ENCODE measurements at places on chromosomes 12 and 14.

GRCh38 chr12:32755051-32755653 is 545 bp downstream of the YARS2 start:
- peak; percentile 27 for DNase-seq

DNA sequence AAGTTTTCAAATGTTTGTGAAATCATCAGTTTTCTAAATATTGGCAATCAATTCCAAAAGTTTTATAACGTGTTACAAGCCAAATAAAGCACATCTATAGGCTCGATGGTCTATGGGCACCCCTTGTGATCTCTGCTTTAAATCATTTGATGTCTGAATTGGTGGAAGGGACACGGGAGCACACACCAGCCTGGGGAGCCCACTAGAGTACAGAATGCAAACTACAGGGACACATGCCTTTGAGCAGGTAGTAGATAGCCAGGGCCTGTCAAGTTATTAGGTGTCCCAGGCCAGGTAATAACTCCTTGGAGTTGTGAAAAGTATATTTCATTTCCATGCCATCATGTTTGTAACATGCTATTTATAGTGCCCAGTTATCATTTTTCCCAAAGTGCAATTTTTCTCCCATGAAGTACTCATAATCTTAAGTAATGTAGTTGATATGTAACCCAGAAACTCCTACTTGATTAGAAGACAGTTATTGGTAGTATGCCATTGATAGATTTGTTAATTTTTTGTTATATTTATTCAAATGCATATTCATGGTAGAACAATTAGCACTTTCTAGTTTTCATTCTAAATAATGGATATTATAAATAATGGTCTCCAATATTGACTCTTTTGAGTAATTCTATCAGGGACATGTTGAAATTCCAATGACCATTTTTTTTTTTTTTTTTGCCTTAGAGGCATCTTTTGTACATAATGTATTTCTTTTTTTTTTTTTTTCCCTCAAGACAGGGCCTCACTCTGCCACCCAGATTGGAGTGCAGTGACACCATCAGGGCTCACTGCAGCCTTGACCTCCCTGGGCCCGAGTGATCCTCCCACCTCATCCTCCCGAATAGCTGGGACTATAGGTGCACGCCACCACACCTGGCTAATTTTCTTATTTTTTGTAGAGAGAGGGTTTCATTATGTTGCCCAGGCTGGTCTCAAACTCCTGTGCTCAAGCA is 96.9 kb upstream of the FGD4 start:
- no peak for DNase-seq

DNA sequence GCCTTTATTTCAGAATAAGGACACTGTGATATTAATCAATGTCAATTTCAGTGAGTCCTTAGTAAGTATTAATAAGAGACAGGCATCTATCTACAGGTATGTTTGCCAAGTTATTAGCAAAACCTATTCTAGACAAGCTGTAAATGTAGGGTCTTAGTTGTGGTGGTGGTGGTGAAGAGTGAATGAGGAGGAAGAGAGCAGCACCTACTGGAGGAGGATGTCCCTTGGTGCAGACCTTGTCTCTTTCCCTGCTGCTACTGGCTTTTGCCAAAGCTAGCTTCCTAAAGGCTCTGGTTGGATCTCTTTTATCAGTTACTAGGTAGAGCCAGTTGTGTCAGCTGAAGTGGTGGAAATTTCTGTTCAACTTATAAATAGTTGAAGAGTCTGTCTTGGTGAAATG is 304.8 kb upstream of the ATP2B1 start:
- DNase-seq, result no peak

DNA sequence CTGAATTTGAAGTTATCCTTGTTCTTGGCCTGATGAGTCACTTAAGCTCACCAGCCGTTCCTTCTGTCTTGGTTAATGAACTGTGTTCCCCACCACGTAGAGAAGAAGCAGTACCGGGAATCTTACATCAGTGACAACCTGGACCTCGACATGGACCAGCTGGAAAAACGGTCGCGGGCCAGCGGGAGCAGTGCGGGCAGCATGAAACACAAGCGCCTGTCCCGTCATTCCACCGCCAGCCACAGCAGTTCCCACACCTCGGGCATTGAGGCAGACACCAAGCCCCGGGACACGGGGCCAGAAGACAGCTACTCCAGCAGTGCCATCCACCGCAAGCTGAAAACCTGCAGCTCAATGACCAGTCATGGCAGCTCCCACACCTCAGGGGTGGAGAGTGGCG is 68.2 kb downstream of the FRMD6 start:
- DNase-seq, result no peak

DNA sequence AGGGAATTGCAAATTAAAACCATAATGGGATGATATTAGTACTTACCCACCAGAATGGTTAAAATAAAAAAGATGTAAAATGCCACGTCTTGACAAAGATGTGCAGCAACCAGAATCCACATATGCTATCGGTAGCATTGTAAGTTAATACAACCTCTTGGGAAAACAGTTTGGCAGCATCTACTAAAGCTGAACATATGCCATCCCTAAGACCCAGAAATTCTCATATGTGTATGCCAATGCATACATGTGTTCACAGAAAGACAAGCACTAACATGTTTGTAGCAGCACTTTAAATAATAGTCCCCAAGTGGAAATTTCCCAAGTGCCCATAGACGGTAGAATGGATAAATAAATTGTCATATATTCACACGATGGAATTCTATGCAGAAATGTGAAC is 28.3 kb upstream of the SLC5A8 start:
- no peak for DNase-seq

DNA sequence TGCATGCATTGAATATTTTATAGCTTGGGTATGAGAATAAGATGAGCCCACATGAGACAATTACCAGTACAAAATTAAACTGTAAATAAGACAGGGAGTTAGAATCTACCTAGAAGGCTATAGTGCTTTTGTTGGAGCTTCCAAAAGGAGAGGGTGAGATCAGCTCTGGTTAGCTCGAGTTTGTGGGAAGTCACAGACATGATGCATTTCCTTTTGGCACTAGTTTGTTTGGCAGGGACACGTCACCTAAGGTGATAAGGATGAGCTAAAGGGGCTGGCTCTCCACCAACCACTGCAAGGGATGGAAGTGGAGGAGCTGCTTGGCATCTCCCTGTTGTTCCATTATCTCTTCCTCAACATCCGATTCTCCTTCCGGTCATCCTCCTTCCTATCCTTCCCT is 48.5 kb upstream of the CPM start:
- DNase-seq, result no peak

DNA sequence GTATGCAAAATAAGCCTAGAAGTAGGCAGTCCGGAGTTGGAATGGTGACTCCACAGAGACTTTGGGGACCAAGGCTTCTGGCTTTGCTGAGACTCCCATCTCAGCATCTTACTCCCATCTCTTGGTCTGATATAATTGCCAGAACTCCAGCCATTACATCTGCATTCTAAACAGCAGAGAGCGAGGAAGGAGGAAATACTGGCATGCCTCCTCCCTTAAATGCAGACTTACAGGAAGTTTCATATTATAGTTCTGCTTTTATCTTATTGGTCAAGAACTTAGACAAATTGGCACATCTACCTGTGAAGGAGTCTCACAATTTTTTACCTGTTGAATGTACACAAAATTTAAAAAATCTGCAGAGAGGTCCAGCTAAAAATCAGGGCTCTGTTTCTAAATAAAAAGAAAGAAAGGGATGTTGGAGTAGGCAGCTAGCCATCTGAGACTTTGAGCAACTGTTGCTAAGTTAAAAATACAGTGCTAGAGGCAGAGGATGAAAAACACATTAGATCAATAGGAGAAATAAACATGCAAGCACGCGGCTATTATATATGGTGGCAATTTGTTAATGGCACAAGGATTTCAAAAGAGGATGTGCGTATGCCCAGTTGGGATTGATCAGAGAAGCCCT is 209.9 kb upstream of the HMGA2 start:
- DNase-seq, result no peak

DNA sequence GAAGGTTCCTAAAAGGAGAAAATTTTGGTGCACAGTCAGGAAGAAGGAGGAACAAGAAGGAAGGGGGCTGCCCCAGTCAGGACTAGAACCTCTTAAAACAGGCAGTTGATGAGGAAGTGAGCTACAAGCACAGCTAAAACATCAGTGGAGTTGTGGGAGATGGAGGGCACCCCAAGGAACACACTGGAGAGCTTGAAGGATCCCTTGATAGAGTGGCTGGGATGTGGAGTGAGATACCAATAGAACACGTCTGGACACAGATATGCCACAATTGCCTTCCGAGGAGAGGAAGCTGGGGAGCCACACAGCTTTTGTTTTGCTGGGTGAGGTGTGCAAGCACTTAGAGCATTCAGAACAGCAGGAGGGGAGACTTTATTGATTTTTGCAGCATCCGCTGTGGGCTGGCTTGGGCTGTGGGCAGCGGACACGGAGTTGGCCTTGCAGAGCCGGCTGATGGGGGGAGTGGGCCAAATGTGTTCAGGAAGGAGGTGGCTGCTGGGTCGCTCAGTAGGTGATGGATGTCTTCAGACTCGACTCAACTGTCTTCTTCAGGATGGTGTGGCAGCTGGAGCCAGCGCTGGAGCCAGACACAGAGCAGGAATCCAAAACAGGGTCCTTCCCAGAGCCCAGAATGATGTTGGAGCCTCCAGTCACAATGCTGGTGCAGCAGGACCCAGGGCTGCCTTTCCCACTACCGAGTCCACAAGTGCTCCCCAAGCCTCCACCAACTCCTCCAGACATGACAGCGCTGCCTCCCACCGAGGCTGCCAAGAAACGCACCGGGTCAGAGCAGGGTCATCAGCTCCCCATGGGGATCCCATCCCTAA is 4.7 kb upstream of the KRT79 start:
- DNase-seq, result no peak

GRCh38 chr14:81326451-81326850 is 73.7 kb downstream of the STON2 start:
- no peak for DNase-seq

GRCh38 chr12:23504043-23504442 is 445.4 kb downstream of the SOX5 start:
- DNase-seq, result no peak

- no peak for DNase-seq
Measured at GRCh38 chr14:104803912-104804410, 3.1 kb downstream of the ZBTB42 start.

DNA sequence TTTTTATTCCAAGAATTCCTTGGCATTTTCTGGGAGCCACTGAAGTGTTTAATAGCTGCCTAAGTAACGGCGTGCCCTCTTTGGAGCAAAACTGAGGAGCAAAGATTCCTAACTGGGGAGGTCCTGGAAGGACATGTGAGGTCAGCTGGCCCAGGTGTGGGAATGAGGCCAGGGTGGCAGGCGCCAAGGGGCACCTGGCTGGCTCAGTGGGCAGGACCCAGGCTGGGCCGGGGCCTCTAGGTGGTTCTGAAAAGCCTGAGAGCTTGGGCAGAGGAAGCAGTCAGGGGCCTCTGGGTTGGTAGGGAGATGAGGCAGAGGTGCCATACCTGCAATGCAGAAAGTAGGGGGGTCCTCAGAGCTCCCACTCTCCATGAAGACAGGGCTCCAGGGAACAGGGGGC is 27.1 kb upstream of the DIO3 start:
- DNase-seq, result no peak

DNA sequence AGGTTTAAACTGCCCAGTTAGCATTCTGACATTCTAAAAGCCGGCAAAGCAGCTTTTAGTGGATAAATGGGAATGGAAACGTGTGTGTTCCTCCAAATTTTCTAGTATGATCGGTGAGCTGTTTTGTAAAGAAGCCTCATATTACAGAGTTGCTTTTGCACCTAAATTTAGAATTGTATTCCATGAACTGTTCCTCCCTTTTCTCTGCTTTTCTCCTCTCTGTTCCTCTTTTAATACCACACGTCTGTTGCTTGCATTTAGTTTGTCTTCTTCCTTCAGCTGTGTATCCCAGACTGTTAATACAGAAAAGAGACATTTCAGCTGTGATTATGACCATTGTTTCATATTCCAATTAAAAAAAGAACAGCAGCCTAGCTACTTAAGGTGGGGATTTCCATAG is 10.7 kb downstream of the DYRK2 start:
- no peak for DNase-seq

DNA sequence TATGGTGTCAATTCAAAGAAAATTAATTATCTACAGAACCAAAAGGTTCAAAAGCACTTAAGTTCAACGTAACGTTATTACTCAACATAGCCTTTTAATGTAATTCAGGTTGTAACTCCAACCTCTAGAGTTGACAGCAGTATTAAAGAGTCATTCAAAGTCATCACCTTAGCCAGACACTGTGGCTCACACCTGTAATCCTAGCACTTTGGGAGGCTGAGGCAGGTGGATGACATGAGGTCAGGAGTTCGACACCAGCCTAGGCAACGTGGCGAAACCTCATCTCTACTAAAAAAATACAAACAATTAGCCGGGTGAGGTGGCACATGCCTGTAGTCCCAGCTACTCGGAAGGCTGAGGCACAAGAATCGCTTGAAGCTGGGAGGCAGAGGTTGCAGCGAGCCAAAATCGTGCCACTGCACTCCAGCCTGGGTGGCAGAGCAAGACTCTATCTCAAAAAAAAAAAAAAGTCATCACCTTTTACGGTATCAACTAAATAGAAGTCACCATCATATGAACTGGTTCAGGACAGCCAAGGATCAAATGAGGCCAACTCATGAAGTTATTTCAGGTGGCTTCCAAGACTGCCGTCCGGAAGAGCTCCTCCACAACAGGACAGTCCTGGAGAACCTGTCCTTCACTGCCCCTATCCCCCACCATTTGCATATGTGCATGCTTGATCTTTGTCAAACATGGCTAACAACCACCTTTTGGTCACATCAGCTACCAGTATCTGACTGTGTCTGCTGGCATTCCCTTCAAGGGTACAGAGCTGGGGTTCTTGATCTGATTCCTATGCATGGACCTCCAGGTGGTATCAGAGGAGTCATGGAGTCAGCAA is 4.2 kb downstream of the PPTC7 start:
- DNase-seq, result no peak

GRCh38 chr14:22337938-22338337 is 251.1 kb downstream of the DAD1 start:
- DNase-seq, result no peak

DNA sequence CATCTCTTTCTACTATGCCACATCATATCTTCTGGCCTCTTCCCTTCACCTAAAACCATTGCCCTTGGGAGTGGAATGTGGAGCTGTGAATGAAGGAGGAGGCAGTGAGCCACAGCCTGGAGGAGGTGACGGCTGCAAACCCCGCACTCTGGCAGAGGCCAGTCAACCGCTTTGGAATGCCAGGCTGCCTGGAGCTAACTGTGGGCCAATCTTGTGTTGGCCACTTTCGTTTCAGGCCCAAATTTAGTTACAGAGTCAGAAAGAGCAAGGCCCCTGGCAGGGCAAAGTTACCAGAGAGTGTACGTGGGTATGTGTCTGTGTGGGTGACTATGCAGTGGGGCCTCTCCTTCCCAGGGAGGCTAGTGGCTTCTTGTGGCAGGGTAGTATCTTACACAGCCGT is 40.1 kb downstream of the CACNA1C start:
- DNase-seq, result no peak

- DNase-seq, result no peak
Measured at GRCh38 chr12:24730489-24730896, 218.4 kb downstream of the BCAT1 start.

GRCh38 chr14:24695265-24696241 is 61.6 kb upstream of the GZMB start:
- no peak for DNase-seq

DNA sequence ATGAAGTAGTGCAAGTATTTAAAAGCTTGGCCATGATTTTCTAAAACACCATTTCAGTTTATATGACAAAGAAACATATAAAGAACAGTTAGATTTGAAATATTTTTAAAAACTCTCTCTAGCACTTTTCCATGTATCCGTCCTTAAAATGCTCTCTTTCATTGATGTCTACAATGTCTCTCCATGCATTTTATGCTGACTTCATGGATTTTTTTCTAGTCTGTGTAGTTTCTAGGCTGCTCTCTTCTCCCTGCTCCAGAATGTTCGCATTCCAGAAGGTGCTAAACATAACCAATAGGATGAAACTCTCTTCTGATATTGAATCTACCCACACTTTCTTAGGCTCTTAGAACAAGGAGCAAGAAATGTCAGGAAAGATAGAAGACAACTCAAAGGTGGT is 124.8 kb downstream of the PLCZ1 start:
- DNase-seq, result no peak

Measured in esophagus squamous epithelium (tissue), 5 donors.